ENCODE measurements at places on chromosomes 3 and 15. TPM values are rescaled to one million over a fixed set of nuclear protein-coding genes. Genes with fewer than 3 reads are reported as not detected.

The ZNF385D gene
- total RNA-seq, result 2.1 TPM

DNA sequence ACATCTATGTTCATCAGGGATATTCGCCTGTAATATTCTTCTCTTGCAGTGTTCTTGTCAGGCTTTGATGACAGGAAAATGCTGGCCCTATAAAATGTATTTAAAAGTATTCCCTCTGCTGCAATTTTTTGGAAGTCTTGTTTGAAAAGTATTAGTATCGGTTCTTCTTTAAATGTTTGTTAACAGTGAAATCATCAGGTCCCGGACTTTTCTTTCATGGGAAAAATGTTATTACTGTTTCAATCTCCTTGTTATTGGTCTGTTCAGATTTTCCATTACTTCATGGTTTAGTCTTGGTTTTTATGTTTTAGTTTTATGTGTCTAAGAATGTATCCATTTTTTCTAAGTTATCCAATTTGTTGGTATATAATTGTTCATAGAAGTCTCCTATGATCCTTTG is 225.6 kb downstream of the RBMS3 start:
- DNase-seq, result no peak

DNA sequence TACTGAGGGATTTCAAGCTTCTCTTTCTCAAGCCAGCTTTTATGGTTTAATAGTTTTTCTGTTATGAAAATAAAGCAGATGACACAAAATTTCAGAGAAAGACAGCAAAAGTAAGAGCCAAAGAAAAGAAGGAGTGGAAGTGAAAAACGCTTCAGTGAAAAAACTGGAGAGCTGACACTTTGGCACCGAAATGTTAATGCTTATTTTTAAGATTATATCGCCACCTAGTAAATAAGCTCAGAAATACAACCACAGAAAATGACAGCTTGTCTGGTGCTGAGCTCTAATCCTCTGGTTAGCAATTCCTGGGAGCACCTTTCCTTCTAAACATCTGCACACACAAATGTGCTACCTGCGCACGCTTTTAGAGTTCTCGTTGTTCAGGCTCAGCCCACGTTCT is 101.6 kb downstream of the ZPLD1 start:
- DNase-seq, result peak; percentile 42

DNA sequence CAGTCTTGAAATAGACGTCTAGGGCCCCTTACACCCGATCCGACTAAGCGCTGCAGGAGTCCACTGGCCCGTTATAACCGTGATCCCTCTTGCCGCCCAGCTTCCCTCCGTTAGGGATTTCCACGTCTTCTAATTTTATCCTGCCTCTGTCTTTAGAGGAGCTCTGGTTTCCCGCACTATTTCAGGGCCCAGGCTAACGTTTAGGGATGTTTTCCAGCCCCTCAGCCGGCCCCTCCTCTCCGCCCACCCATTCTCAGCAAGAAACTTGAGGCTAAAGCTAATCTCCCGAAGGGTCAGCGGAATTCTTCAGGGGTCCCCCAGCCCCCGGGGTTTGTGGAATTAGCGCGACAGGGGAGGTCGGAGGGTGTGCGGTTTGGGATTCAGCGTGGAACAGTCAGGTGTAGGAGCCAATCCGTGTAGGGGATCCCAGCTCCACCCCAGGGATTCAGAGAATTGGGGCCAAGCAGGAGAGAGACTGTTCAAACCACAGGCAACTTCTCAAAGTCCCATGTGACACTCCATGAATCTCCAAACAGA is 1.6 kb downstream of the PTX3 start:
- DNase-seq, result no peak

DNA sequence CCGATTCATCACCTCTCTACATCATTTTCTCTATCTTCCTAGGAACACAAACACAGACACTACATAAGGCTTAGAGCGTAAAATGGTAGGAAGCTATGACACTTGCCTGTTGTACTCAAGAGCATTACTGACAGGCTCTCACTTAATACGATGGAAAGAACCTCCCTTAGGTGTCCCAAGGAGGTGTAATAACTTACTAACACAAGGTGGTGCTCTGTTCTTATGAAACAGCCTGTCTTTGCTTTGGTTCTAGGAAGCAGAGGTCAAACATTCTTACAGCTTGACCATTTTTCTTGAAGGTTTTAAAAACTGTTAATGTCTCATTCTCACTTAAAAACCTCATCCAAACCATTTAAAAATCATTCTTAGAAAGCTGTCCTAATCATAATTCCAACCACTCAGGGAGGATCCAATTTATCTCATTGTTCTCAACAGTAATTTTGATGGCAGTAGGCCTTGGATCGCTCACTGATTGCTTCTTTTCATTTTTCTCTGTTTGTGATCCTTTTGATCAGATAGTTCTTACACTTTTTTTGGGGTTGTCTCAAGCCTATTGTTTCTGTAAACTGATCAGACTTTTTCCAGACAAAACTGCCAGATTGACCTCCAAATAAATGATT is 317.8 kb upstream of the AGTR1 start:
- DNase-seq, result peak; percentile 54

The HYAL1 gene
- 1.2 TPM for total RNA-seq

The GALNT15 gene
- not detected for total RNA-seq

DNA sequence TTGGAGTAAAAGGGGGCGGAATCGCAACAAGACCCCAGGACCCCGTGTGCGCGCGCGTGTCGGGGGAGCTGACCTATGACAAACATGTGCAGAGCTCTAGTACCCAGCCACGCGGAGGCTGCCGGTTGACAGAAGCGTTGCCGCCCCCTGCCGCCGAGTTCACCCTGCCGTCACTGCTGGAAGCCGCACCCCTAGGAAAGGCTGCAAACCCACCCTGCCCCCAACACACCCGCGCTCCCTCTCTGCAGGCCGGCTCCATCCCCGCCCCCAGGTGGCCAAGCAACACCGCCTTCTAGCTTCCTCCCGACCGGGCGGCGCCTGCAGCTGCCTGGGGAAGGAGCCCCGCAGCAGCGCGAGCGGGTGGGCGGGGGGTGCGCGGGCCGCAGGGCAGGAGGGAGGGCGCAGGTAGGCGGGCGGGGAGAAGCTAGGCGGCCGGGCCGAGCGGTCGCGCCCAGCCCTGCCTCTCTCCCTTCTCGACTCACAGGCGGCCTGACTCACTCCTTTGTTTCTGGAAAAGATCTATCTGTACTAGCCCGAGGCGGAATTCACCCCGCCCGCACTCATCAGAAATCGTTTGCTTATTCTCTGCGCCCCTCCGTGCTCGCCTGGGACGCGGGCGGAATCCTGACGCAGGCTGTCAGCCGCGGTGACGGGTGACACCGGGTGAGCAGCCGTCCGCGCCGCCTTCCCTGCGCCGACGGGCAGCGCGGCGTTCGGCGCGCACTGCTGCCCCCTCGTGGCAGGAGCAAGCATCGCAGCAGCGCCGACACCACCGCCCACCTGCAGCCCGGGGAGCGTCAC is 160.8 kb downstream of the GAP43 start:
- peak; percentile 90 for DNase-seq

GRCh38 chr3:129507181-129507831 is 21.1 kb upstream of the RHO start:
- DNase-seq, result no peak

DNA sequence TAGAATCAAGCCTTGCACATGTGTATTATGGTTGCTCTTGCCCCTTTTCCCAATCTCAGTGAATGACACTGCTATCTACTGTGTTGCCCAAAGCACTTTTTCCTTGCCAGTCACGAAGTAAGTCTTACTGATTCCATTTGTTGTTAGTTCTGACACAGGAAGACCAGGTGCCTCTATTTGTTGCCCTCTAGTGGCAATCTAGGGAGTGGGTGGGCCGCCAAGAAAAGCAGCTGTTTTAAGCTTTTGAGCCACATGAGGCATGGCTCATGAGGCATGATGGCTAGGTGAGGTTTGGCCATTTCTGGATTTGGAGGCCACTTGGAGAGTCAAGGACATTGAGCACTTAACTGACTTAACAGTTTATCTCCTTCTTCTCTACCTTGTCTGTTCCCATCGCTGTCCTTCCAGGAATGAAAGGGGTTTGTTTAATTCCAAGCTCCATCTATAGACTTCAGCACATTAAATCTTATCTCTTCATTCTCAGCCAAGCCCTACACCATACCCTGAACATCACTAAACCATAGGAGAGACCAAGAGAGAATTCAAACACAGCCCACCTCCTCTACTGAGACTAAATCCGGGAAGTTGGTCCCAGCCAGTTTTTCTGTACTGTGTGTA is 103.1 kb downstream of the HCN4 start:
- peak; percentile 34 for DNase-seq

The FAM98B gene
- total RNA-seq, result 1.4 TPM

GRCh38 chr3:9946112-9947024 is 5.8 kb downstream of the PRRT3 start:
- peak; percentile 77 for DNase-seq

DNA sequence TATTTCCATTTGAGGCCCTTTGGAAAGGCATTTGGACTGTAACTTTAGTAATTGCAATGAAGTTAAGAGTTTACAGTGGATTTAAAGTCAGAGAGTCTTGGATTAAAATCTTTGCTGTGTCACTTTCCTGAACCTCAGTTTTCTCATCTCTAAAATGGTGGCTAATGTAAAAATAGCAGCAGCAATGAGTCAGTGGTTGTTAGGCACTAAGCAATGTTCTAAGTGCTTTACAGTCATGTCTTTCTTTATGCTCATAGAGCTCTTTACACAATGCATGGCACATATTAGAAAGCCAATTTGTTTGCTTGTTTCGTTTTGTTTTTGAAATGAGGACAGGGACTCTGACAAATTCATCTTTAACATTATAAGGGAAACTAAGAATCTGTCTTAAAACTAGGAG is 222.7 kb upstream of the DNAJC19 start:
- DNase-seq, result no peak

The DNAH1 gene
- 1.0 TPM for total RNA-seq

DNA sequence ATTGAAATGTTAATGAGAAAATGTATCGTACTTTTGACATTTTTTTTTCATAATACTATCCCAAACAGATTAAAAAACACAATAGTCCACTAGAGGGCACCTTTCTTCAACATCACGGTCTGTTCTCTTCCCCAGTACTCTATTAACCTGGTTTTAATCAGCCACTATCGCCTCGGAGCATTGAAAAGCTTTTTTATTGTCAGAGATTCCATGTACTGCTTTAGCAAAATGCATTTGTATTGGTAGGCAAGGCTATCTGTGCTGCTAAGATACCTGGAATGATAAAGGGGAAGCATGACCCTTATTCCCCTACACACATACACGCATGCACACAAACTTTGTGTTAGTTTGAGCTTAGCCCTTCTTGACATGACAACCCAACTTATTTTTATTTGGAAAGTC is 160.1 kb upstream of the IL12A start:
- DNase-seq, result peak; percentile 71

- no peak for DNase-seq
Observed at GRCh38 chr3:26259176-26259575, 363.4 kb upstream of the LRRC3B start.

DNA sequence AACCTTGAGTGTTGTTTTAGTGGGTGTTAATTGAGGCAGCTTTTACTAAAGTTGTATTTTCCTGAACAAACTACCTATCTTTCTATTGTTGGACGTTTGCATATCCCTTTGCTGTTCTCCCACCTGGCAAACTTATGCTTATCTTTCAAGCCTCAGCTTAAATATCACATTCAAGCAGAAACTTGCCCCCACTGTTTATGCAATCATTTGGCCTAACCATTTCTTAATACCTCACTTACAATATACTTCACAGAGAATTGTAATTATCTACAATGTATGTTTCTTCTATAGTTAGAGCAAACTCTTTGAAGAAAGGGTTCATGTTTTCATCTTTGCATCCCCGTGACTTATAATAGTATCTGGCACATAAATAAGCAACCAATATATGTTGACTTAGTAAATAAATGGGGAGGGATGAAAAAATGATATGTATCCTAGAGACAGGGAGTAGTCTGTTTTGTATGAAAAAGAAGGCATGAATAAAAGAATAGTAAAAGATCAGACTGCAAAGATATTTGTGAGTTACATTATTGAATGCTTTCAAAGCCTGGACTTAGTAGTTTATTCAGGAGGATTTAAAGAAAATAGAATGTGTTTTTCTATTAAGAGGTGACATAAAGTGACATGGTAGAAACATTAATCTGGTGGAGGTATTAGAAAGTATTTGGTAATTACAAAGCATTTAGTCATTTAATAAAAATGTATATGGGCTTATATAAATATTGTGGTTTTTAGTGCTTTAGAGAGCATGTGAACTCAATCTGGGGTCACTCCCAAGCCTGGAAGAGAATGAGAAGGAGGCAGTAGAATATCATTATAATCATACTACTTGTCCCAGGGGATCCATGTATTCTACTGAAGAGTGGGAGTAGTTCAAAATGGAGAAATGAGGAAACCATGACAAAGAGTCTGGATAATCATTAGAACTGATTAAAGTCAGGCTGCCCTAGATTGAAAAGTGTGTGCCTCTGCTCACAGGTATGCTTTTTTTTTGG is 60.0 kb upstream of the DCBLD2 start:
- DNase-seq, result peak; percentile 30

DNA sequence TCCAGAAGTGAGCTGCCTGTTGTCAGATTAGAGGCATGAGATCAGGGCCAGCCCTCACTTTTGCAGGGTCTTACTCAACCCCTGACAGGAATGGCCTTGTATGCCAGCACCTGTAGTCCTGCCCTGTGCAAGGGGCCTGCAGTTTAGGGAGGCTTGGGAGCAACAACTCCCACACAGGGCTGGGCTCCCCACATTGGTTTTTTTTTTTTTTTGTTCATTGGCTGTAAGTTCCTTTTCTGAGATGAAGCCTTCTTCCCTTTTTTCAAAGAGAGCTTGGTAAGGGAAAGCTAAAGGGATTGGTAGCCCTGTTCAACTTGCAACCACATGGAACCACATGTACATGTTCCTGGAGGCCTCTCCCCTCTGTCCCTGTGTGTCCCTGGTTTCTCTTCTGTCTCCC is 46.4 kb downstream of the TNFAIP8L3 start:
- no peak for DNase-seq

DNA sequence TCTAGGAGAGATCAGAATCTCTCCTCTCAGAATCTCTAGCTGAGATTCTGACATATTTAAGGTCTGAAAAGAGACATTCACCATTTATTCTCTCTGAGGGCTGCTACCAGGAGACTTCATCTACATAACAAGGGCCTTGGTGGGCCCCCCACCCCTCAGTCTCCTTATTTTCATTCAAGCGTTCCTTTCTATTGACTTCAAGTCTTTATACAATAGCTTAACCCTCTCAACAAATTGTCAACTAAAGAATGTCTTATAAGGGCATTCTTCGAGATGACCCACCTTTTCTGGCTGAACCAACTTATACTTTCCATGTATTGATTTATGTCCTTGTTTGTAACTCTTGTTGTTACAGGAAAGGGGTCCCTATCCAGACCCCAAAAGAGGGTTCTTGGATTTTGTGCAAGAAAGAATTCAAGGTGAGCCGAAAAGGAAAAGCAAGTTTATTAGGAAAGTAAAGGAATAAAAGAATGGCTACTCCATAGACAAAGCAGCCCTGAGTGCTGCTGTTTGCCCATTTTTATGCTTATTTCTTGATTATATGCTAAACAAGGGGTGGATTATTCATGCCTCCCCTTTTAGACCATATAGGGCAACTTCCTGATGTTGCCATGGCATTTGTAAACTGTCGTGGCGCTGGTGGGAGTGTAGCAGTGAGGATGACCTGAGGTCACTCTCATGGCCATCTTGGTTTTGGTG is 209.5 kb upstream of the ALCAM start:
- no peak for DNase-seq

GRCh38 chr3:155015776-155016436 is 64.2 kb upstream of the MME start:
- DNase-seq, result no peak

GRCh38 chr3:143850877-143851276 is 2.6 kb upstream of the SLC9A9 start:
- DNase-seq, result no peak

GRCh38 chr3:115922681-115923347 is 299.5 kb downstream of the GAP43 start:
- DNase-seq, result peak; percentile 6

- no peak for DNase-seq
Observed at GRCh38 chr3:64859625-64860535, 172.1 kb upstream of the ADAMTS9 start.

- DNase-seq, result no peak
Observed at GRCh38 chr3:120171134-120171873, 77.1 kb upstream of the GSK3B start.
